ENCODE measurements at places on chromosomes 16 and 17.

- no peak for DNase-seq
Observed at GRCh38 chr17:1197379-1197778, 17.6 kb upstream of the ABR start.

DNA sequence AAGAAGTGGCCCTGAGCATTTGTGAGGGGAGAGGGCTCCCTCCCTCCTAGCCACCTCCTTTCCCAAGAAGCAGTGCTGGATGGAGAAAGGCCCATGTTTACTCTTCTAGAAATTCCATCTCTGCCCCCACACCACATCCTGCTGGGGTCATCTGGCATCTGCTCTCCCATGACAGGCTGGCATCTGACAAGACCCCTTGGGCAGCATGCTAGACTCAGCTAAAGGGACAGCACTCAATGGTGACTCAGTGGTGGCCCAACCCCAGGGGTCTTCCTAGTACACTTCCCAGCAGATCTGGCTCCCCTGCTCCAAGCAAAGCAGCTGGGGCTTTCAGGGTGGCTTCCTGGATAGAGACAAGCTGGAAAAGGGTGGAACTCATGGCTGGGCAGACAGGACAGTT, 14.4 kb downstream of the SLC38A7 start:
- no peak for DNase-seq

DNA sequence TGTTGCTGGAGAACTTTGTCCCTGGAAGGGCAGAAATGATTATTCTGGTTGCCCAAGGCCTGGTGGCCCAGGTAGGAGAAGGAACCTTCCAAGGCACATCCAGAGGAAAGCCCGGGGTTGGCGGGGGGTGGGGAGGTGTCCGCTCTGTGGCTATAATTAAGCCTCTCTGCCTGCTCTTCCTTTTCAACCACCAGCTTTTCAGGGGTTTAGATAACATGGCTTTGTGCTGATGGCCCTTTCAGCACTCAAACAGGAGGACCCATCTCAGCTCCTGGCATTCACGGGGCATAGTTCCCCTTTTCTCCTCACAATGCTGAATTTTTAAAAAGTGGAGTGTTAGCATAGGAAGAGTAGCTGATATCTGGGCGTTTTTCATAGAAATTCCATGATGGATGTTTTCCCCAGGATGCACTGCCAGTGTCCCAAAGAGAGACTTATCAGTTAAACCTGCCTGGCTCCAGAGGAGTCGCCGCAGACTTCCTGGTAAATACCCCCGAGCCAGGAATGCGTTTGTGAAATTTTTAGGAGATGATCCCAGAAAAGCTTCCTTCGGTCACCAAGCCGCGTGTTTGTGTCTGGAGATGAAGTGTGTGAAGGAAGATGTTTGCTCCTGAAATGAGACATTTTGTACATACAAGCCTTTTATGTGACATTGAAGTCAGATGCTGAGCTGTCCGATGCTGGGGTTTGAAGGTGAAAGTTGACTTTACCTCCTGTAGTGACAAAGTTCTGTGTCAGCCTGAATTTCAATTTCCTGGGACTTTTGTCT, 188.5 kb downstream of the MSI2 start:
- DNase-seq: peak; percentile 70

GRCh38 chr16:58452640-58453039, 47.3 kb upstream of the NDRG4 start:
- no peak for DNase-seq

GRCh38 chr17:44931376-44931775, 16.1 kb upstream of the GFAP start:
- DNase-seq: no peak

- no peak for DNase-seq
Observed at GRCh38 chr17:65181237-65182061, 44.3 kb downstream of the RGS9 start.

GRCh38 chr17:59377410-59377809, 46.0 kb downstream of the YPEL2 start:
- peak; percentile 62 for DNase-seq

- DNase-seq: no peak
Observed at GRCh38 chr17:60436676-60437075, 14.4 kb downstream of the CHCT1 start.

DNA sequence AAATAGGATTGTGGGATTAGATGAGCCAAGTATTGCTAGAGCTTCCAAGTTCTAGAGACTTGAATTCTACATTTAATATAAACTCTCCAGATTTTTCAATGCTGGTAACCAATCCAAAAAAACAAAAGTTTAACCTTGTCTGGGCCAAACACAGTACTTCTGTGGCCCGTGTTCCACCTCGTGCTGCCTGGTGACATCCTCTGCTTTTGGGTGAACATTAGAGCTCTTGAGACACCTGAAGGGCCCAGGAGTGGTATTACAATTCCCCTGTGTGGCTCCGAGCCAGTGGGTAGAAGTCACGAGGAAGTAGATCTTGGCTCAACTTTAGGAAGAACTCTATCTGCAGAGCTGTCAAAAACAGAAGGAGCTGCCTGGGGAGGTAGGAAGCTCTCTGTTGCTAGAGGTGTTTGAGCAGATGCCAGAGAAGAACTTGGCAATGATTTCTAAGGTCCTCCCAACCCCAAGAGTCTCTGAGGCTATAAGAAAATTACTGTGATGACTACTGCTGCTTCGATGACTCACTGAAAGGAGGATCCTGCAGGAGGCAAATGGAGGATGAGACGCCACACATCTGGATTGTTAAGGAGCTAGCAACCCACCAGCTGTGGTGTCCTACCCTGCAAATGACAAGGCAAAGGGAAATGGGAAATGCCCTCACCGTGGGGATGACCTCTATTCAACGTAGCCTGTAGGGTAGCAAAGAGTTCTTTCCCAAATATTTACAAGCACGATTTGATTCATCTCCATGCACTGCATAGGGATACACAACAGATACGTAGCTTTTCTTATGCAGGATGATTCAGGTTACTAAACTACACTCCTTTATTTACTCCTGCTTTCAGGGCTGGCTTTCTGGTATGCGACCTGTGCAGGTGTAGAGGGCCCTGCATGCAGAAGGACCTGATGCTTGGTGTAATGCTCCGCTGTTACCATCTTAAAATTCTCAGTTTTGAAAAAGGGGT, 45.8 kb upstream of the GAS7 start:
- DNase-seq: no peak

- DNase-seq: no peak
Observed at GRCh38 chr17:6104956-6105648, 34.9 kb downstream of the WSCD1 start.

DNA sequence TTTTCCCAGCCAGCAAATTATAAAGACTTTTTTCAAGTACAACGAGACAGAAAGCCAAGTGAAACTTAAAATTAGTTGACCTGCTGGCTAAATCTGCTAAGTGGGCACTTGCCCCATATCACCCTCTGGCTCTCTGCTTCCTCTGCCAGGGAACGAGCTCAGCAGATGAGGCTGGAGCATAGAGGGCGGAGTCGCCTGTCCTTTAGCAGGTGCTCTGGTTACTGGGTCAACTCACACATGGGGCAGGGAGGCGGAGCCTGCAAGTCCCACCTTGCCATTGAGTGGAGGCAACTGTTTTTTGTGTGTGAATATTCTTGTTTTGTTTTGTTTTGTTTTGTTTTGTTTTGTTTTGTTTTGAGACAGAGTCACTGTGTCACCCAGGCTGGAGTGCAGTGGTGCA, 62.5 kb downstream of the EMP2 start:
- DNase-seq: no peak

DNA sequence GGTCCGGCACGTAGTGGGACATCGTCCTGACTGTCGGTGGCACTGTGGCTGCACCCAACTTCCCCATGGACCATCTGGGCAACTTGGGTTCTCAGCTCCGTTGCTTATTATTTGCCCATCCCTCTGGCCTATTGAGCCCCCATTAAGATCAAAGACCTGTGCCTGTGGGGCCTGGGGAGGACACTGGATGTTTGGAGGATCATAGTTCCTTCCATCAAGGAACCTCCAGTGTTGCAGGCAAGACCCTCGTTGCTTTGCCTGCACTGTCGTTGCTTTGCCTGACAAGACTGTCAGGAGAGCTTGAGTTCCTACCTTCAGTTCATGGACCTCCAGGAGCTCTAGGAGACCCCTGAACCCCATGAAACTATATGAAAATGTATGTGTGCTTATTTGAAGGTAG, 127.2 kb downstream of the CCDC144A start:
- no peak for DNase-seq

GRCh38 chr16:9306753-9307152, 215.3 kb downstream of the HAPSTR1 start:
- DNase-seq: no peak

- DNase-seq: peak; percentile 6
Observed at GRCh38 chr17:74089869-74090464, 113.5 kb upstream of the RPL38 start.

- peak; percentile 22 for DNase-seq
Observed at GRCh38 chr16:30628628-30629540, 18.7 kb upstream of the ZNF689 start.

DNA sequence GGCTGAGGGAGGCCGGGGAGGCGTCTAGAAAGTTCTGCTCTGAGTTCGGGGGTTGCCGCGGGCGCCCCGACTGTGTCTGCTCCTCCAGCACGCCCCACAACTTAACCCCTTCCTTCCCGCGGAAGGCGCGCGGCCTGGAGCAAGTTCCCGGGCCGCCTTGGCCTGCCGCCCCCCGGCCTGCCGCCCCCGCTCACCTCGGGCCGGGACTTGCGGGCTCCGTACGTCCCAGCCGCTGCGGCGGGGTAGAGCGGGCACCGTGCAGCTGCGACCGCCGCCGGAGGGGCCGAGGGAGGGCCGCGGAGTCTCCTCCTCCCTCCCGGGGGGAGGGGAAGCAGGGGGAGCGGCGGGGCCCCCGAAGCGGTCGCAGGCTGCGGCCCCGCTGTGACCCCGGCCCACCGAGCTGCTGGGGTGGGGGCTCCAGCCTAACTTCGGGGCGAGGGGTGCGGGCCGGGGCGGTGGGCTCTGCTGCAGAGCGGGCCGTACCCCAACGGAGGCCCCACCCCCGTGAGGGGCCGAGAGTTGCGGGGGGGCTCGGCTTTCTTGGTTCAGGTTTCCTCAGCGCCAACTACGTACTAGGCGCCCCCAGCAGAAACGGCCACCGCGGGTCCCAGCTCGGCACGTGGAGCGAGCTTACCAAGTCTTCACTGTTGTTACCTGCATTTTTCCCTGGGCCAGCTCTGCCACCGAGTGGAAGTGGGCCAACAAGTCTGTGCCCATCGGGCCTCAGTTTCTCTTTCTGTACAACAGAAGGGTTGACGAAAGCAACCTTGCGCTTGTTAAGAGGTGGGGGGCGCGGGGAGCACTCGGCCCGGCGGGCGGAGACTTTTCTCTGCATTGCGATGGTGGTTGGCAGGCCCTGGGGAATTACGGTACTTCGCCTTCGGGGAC, at the start of gene CCDC102A:
Gene CCDC102A, minus strand, starts transcription at position 266 of the 888 bp plus-strand sequence. CDS start 7,394 bp downstream, outside the sequence.
- no peak for DNase-seq

DNA sequence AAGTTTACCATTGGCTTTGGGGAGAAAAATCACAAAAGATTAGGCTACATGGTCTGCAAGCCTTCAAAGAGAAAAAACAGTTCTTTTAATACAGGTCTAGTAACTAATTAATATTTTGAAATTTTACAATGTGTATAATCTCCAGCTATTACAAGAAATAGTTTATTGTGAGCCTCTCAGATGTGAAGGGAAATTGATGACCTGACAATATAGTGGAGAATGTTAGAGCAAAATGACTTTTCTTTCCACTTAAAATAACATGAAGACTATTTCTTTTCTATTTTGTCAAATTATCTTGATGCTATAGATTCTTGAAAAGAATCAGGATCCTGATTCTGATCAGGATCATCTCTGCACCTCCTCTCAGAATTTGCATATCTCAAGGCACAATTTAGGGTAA, 362.3 kb downstream of the PMP22 start:
- no peak for DNase-seq

- DNase-seq: no peak
Observed at GRCh38 chr16:9136596-9136995, 45.2 kb downstream of the HAPSTR1 start.

GRCh38 chr17:69725146-69725545, 310.6 kb downstream of the MAP2K6 start:
- DNase-seq: no peak

DNA sequence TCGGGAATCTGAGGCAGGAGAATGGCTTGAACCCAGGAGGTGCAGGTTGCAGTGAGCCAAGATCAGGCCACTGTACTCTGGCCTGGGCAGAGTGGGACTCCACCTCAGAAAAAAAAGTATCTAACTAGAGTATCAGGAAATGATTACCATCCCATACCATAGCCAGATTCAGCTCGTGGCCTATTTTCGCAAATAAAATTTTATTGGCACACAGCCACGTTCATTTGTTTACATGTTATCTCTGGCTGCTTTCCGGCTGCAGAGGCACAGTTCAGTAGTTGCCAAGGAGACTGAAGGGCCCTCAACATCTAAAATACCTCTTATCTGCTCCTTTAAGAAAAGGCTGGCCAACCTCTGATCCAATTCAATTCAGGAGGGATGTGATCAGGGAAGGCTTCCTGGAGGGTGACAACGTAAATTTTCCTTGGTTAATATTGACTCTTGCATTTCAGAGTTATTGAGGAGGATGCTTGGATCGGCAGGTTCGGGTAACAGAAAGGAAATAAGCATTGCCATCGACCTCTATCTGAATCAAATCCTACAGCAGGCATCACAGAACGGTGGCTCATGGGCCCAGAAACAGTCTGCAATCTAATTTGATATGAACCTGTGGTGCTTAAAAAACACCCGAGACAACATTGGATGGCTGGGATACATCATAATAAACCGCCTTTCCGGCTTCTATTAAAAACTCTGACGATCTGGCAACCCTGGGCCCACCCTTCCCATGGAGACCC, 73.8 kb downstream of the XYLT1 start:
- DNase-seq: peak; percentile 36

GRCh38 chr17:63086483-63087185, 120.6 kb downstream of the TANC2 start:
- DNase-seq: peak; percentile 22

DNA sequence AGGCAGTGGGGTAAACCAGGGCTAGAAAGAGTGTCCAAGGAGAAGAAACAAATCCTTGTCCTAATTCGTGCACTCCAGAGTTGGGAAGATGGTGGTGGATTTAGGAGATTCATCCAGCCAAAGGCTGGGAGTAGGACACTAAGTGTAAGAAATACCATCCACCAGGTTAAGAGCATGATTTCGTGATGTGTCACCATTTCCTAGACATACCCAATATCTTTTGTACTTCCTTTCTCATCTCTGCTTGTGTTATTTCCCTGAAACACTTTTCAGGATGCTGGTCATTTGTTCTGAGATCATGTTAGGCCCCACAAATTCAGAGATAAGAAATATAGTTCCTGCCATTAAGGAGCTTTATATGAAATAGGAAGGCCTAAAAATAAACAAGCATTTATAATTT, 106.3 kb upstream of the HLF start:
- peak; percentile 42 for DNase-seq

- DNase-seq: peak; percentile 85
Observed at GRCh38 chr16:69176033-69176800, 10.7 kb upstream of the SNTB2 start.

DNA sequence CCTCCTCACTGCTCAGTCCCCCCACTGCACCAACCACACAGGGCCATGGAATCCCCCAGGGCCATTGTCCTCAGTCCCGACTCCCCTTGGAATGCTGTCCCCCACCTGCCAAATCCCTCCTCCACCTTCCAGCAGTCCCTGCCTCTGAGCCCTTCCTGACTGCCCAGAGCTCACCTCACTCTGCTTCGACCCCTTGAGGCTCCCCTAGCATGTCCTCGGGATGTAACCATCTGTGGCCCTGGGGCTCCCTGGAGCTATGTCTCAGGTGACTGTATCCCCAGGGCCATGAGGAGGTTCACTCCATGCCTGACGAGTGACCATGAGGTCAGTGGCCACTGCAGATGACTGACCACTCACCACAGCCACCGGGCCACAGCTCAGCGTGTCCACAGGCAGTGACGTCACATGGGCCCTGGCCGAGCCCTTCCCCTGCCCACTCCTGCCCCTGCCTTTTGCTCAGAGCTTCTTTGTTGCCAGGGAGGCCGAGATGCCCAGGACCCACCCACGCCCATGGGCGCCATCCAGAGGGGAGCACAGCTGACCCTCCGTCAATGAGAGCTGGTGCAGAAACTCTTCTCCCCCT, 7.7 kb upstream of the PIEZO1 start:
- DNase-seq: no peak
